ENCODE measurements at places on chromosomes 5 and 9.

DNA sequence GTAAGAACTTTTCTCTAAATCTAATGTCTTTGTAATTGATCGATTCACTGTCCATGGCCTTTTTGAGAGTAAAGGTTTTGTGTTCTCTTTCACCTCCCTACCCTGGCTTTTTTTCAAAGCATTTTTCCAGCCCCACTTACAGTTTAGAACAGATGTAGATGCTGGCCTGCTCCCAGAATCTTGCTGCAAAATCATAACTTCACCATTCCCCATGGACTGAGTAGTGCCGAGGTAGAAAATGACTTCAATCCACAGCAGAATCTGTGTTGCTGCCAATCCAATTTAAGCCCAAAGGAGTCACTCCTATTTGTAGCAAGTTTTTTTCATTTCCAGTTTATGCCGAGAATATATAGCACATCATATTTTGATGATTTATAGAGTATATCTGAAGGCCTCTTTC lies 46.5 kb upstream of the CEMIP2 start:
- DNase-seq = no peak

GRCh38 chr5:2536632-2537377 lies 214.7 kb downstream of the IRX2 start:
- DNase-seq = no peak

DNA sequence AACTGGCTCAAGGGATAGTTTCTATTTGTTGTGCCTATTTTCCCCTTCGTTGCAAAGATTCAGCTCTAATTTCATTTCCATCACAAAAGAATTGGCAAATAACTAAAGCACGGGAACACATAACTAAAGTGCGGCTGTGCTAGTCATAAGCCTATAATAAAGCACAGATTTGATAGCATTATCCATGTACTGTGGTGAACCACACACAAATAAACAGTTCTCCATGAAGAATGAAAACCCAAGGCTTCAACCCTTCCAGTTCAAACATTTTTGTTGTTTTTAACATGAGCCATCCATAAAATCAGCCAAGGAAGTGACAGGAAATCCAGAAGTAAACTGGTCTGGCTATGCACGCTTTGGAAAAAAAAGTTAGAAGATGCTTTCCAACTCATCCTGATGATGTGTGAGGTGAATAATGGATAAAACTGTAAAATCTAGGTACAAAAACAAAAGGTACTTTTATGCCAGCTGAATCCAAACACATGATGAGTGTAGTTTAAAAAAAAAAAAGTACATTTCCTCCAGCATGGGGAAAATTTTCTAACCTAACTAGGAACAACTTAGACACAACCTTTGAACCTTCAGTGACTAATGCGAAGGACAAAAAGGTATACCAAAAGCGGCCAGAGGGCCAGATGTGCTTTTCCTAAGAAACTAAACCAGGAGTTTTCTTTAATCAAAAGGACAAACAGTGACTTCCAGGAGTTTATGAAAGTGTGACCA lies 10.2 kb downstream of the ZNF608 start:
- DNase-seq = no peak

DNA sequence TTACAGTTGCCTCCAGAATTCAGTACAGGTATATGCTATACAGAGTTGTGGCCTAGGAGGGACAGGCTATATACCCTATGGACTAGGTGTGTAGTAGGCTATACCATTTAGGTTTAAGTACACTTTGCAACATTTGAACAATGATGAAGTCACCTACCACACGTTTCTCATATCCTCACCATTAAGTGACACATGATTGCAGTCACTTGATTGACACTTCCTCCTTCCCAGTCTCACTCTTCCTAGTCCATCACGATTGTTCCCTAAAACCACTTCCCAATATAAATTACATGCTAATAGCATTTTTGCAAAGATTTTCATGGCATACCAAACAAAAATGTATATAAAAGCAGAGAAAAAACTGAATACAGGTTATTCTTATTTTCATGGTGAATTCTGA lies 312.2 kb downstream of the EPB41L4A start:
- DNase-seq = no peak

GRCh38 chr9:72577212-72577753 lies 55.9 kb downstream of the TMC1 start:
- no peak for DNase-seq

DNA sequence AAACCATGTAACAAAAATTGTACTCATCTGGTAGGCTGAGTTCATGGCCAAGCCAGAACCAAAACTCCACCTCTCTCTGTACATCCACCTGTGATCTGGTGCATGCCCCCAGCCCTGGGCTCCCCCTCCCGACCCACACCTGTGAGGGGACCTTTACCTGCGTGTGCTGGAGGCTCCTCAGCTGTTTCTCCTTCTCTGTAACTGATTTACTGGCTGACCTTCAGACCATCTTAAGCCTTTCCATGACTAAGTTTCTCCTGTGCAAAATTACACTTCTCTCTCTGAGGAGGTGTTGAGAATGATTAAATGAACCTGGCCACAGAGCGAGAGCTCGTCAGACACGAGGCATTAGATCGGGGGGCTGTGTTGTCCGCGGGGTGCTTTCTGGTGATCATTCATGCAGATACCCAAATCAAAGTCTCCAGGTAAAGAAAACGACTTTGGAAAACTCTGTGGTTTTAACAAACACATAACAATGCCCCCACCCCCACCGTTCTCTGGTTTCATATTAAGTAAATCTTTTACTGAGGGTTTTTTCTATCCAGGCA lies 136.4 kb downstream of the SEMA5A start:
- no peak for DNase-seq

DNA sequence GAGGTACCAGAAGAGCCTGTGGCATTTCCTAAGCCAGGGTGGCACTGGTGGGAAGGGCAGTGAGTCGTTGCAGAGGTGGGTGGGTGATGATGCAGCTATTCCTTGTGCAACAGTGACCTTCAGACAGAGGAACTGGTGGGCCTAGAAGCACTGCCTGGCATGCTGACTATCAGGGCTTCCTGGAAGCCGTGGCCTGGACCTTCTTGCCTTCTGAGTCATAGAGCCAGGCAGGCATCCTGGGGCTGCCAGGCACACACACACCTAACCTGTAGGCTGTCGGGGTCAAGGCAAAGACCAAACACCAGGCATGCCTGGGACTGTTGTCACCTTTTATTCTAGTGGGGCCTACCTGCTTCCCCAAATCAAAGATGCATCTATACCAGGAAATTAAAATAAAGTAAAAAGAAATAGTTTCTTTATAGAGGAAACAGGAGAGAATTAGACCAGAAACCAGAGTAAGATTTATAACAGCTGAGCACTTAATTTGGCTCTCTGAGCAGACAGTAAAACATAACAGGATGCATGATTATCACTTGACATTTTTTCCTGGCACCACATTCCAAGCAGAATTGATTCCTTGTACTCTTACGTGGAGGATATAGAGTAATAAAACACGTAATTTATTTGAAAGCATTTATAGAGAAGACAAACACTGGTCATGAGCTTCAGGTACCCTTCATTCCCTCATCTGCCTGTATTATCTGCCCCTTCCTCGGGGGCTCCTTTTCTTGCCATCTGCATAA lies 25.1 kb downstream of the NANS start:
- peak; percentile 74 for DNase-seq

DNA sequence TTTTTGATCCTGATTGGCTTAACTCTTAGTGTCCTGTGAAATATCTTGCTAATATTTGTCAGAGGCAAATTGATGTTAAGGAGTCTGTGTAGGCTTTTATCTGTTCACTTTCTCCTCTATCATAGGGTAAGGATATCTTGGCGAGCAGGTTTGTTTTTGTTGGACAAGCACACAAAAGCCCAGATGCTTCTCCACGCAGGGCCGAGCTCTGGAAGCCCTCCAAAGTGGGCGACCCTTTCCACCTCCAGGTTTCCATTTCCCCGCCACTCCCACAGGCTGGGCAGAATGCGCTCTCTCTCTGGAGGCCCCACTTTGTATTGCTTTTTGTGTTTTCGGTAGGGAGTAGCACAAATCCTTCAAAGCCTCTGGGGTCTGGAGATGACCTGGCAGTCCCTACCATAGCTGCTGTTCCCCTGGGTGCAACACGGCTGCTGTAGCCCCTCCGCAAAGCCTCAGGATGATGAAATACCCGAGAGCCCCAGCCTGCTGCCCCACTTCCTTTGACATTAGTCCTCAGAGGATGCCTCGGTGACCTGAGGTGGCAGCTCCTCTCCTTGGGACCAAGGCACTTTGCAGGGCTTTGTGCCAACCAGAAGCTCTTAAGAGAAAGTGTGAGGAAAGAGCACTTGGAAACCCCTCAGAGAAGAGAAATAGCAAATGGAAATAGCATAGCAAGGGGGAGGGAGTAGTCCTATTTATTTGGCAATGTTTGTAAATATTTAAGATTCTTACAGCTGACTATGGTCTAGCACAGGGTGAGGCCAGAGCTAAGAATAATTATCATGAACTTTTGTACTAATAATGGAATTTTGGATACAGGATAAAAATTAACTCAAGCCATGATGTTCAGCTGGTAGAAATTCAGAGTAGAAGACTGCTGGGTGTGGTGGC lies 122.8 kb downstream of the ARHGEF28 start:
- no peak for DNase-seq

GRCh38 chr5:112914584-112914983 lies 7.4 kb downstream of the REEP5 start:
- no peak for DNase-seq

- no peak for DNase-seq
Measured at GRCh38 chr9:125493384-125493783, 213.6 kb downstream of the MAPKAP1 start.

GRCh38 chr5:161134956-161135355 lies 282.9 kb upstream of the ATP10B start:
- no peak for DNase-seq

DNA sequence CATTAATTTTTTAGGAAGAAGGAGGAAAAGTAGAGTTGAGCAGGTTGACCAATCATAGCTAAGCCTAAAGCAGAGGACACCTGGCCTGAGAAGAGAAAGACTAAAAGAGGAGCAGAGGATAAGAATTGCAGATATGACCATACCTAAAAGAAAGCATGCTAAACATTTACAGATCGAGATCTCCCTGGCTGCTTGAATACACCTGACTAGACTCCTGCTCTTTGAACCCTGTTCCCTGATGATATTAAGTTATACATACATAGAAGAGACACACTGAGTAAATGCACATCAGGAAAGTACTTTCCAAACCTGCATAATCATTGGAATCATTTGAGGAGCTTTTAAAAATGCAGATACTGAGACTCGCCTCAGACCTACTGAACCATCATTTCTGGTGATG lies 232.3 kb upstream of the ELL2 start:
- no peak for DNase-seq

DNA sequence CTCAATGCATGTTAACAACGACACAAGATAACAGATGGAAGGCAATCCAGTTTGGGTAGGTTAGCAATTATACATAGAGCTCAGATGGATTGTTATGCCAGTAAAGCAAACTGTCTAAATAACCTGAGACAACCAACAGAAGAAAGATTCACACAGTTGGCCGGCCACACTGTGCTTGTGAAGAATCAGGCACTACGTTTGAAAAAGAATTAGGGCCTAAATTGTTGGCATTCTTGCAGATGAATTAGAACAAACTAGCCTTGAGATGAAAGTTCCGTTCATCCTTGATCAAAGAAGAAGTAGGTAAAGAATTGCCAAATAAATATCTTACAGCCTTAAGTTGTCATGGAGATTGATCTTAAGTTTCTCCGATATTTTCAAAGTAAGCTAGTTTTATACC lies 210.6 kb downstream of the CDH18 start:
- DNase-seq = no peak

DNA sequence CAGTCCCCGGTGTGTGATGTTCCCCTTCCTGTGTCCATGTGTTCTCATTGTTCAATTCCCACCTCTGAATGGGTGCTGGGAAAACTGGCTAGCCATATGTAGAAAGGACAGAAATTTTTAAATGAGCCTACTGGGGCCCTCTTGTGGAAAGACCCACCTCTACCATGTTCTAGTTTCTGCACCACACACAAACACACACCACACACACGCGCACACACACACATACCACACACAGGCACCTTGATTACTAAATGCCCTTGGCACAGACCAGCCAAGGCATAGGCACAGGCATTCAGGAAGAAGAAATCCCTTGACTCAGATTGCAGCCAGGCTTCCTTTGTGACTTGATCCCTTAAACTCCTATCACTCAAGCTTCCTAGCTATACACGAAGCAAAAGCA lies 60.5 kb downstream of the SIL1 start:
- no peak for DNase-seq

DNA sequence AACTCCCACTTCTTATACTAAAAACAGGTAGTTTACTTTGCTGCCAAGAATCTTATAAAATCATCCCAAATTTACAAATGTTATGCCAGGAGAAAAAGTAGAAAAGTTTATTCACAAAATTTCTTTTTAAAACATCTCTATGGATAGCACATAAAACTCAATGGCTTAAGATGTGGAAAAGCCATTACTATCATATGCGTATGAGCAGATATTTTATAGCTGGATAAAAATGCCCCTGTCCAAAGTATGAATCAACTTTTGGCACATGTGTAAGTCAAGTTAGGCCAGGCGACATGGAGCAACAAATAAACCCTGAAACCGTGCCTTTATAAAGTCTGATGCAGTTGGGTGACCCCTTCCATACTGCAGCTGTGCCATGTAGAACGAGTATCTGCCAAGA lies 38.6 kb upstream of the FBP1 start:
- no peak for DNase-seq

DNA sequence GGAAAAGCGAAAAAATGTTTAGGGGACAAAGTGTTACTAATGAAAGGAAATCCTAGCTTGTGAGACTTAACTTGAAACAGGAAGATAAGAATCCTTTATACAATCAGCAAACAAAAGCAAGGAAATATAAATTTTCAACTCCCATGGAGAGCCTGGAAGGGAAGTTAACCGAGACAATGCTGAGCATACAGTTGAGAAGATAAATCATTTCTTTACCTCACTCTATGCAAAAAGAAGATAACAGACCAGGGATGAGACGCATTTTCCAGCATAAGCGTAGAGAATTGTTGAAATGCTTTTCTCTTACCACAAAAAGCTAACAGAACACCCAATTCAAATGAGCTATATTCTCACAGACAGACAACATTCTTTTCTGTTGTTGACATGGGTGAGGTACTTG lies 309.6 kb downstream of the CWC27 start:
- DNase-seq = no peak

- no peak for DNase-seq
Measured at GRCh38 chr5:127602481-127602880, 46.4 kb upstream of the CTXN3 start.

DNA sequence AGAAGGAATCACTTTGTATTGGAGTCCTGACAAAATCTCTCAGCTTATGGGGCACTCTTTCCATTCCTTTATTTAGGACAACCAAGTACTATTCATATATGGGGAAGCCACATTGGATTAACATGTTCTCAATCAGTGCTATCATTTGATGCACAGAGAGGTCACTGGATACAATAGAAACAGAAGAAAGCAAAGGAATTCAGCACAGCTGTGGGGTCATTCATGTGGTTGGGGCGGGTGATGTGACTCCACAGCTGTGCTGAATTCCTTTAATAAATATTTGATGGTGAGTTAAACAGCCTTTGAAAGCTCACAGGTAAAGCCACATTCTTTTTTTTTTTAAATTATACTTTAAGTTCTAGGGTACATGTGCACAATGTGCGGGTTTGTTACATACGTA lies 854 bp upstream of the TEX48 start:
- DNase-seq = no peak

GRCh38 chr5:53063791-53064190 lies 45.8 kb downstream of the MOCS2 start:
- no peak for DNase-seq

GRCh38 chr9:34665067-34665380 lies 2.6 kb upstream of the CCL27 start:
- DNase-seq = no peak

GRCh38 chr9:13590996-13591395 lies 311.5 kb upstream of the MPDZ start:
- no peak for DNase-seq

- no peak for DNase-seq
Measured at GRCh38 chr9:22041775-22042174, 32.7 kb upstream of the CDKN2B start.
